Ureter (tissue), 1 donor: ENCODE measurements at places on chromosomes 1 and 21. TPM values are rescaled to one million over a fixed set of nuclear protein-coding genes. Genes with fewer than 3 reads are reported as not detected.

DNA sequence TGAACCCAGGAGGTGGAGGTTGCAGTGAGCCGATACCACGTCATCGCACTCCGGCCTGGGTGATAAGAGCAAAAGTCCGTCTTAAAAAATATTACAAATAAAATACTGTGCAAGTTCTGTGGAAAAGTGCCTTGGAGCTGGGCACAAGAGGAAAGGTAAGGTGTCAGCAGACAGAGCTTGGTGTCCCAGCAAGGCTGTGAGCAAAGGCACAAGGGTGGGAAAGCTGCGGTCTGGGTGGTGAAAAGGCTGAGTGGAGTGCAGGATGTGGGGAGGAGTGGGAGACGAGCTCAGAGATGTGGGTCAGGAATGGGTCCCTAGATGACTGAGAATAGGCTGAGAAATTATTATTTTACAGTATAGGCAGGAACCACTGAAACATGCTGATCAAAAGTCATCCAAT, 150.6 kb downstream of the RHOU start:
- peak; percentile 24 for DNase-seq

SMIM11 gene
- total RNA-seq: 21.3 TPM

- DNase-seq: no peak
Measured at GRCh38 chr1:175552306-175552705, 191.1 kb downstream of the TNR start.

DNA sequence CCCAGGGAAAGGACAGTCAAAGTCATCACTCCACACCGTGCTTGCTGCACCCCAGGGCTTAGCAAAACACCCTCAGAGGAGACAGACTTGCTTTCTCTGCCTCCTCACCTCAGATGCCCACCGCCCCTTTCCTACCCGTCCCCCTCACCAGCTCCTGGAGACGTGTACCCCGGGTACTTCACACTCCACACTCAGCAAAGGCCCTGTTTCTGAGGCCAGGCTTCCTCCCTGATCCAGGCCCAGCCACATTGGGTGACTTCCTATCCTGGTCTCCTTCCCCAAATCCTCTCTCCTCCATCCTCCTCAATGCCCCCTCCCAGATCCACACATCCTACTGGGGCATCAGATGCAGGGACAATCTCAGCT, 116.7 kb downstream of the DMRTB1 start:
- DNase-seq: no peak

- DNase-seq: no peak
Measured at GRCh38 chr1:184112176-184112948, 60.8 kb downstream of the TSEN15 start.

ATPAF1 gene
- total RNA-seq: 42.5 TPM

DNA sequence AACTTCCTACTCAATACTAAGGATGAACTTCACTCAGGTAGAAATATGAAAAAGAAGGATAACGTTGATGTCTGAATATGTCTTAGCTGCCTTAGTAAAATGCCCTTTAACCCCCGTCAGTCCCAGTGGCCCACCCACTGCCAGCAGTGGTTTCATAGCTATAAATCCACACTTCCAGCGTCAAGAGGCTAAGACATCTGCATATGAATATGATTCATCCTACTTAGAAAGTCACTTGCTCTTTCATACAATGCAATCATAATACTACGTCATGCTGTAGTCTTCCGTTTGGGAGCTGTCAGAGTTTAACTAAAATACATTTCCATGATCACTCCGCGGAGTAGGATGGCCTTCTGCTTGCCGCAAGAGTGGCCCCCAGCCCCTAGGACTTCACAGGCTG, 247.3 kb downstream of the SDCCAG8 start:
- DNase-seq: no peak
